Hepatocyte (in vitro differentiated cells): ENCODE measurements at places on chromosomes 2 and 18. TPM values are rescaled to one million over a fixed set of nuclear protein-coding genes. Genes with fewer than 3 reads are reported as not detected.

DNA sequence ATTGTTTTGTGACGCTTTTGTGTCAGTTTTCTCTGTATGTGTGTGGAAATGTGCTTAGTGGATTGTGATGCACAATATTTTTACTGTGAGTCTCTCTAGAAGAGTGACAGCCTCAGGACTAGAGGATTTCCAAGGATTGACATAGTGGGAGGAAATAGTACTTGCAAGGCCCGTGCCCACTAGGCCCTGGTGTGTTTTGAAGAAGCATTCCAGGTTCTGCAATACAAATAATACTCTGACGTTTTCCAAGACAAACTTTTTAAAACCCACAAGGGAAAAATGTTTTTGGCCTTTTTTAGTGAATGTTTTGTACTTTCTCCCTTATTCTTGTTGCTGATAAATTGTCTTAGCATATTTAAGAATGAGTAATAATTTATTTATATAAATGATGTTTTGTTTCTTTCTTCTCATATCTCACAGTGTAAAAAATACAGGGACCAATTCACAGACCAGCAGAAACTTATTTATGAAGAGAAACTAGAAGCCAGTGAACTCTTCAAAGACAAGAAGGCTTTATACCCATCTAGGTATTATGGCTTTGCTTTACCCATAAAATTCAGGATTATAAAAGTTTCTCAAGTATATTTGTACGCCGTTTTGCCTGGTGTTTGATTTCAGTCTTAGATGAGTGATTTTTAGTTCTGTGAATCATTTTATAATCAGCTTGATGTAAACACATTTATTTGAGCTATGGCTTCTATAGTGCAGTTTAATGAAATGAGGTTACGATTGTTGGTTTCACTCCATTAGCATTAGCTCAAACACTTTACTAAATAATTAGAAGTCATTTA is 165.6 kb downstream of the MYO1B start:
- no peak overlapping the region for H3K27ac ChIP-seq
- no peak for DNase-seq
- no peaks in the 10 kb centered on the region for H3K27me3 ChIP-seq
- H3K4me3 ChIP-seq: no peak overlapping the region
- no peaks in the 10 kb centered on the region for H3K4me1 ChIP-seq

- no peak overlapping the region for H3K4me3 ChIP-seq
- no peaks in the 10 kb centered on the region for H3K27me3 ChIP-seq
- no peak for DNase-seq
- H3K27ac ChIP-seq: no peak overlapping the region
These were observed 118.8 kb downstream of the FSHR start for GRCh38 chr2:49035481-49035880.

GRCh38 chr2:27884601-27885000 is 5.6 kb downstream of the RBKS start:
- H3K27ac ChIP-seq: no peak overlapping the region
- H3K36me3 ChIP-seq: no peaks in the 10 kb centered on the region
- no peaks in the 10 kb centered on the region for H3K27me3 ChIP-seq
- H3K4me1 ChIP-seq: no peaks in the 10 kb centered on the region
- no peak overlapping the region for H3K4me3 ChIP-seq

GRCh38 chr2:48589170-48589767 is 28.4 kb upstream of the GTF2A1L start:
- no peaks in the 10 kb centered on the region for H3K27me3 ChIP-seq
- DNase-seq: peak; percentile 47
- H3K4me1 ChIP-seq: no peaks in the 10 kb centered on the region
- H3K36me3 ChIP-seq: no peaks in the 10 kb centered on the region

Gene GKN2
- polyA plus RNA-seq: not detected in 2 replicates

Gene PHOSPHO2
- polyA plus RNA-seq: 8.5 and 8.7 TPM in 2 replicates

GRCh38 chr2:33372940-33373553 is 103.4 kb upstream of the RASGRP3 start:
- H3K4me3 ChIP-seq: no peak overlapping the region
- H3K27me3 ChIP-seq: no peaks in the 10 kb centered on the region
- H3K27ac ChIP-seq: no peak overlapping the region
- H3K4me1 ChIP-seq: no peaks in the 10 kb centered on the region

Gene SLC5A7
- not detected in 2 replicates for polyA plus RNA-seq

Gene LRRC30
- polyA plus RNA-seq: not detected in 2 replicates

- no peak for DNase-seq
- no peak overlapping the region for H3K4me3 ChIP-seq
- H3K36me3 ChIP-seq: no peaks in the 10 kb centered on the region
- peaks cover 6% of the 10 kb centered on the region for H3K4me1 ChIP-seq
- no peaks in the 10 kb centered on the region for H3K27me3 ChIP-seq
These were observed 30.8 kb upstream of the TMEM87B start for GRCh38 chr2:112024231-112024630.

Gene ABCG8
- 1.8 and 6.5 TPM in 2 replicates for polyA plus RNA-seq

DNA sequence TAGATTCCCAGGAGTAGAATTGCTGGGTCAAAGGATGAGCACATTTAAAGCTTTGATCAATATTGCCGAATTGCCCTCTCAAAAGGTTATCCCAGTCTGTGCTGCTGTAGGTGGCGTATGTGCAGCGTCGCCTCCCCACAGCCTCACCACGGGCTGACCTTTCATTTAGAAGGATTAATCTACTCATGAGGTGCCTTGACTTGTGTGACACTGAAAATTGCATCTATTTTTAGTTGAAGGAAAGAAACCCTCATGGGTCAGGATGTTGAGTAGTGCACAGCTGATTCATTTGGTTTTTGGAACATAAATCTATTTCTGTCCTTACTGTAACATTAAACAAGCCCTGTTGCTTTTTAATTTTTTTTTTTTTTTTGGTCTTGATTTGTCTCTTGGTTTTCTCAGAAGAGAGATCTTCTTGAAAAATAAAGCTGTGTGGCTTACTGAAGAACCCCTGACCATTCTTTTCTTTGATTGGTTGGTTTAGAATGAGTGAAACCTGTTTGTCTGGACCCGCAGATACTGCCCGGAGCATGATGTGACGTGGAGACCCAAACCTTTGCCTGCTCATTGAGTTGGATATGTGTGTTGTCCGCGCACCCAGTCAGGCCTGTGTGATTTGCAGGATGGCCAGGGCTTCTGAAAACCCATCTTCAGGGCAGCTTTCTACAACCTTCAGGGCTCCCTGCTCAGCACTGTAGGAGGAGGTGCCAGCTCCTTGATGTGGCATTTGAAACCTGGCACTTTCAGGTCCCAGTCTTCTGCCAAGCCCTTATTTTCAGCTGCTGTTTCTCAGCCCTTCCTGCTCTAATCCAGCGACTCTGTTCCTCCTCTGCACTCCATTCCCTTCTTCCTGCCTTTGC is 61.0 kb downstream of the LPIN1 start:
- no peak overlapping the region for H3K27ac ChIP-seq
- H3K27me3 ChIP-seq: no peaks in the 10 kb centered on the region
- H3K4me3 ChIP-seq: no peak overlapping the region
- no peaks in the 10 kb centered on the region for H3K4me1 ChIP-seq
- no peak for DNase-seq

DNA sequence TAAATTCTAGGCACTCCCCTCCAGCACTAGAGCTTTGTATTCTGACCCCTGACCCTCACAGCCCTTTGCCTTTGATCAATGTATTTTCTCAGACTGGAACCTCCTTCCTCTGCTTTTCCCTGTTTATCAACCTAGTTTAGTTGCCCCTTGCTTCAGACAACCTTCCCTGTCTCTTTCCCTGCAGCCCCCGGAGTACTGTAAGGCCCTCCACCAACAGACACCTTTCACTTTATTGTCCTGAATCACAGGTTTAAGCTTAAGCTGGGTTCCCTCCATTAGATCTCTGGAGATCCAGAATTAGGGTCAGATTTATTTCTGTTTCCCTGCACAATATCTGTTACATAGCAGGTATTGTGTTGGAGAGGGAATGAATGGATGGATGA is 140.2 kb downstream of the DDX1 start:
- no peaks in the 10 kb centered on the region for H3K27me3 ChIP-seq
- H3K36me3 ChIP-seq: no peaks in the 10 kb centered on the region
- no peak overlapping the region for H3K27ac ChIP-seq
- H3K4me1 ChIP-seq: peaks cover 49% of the 10 kb centered on the region
- no peak for DNase-seq

DNA sequence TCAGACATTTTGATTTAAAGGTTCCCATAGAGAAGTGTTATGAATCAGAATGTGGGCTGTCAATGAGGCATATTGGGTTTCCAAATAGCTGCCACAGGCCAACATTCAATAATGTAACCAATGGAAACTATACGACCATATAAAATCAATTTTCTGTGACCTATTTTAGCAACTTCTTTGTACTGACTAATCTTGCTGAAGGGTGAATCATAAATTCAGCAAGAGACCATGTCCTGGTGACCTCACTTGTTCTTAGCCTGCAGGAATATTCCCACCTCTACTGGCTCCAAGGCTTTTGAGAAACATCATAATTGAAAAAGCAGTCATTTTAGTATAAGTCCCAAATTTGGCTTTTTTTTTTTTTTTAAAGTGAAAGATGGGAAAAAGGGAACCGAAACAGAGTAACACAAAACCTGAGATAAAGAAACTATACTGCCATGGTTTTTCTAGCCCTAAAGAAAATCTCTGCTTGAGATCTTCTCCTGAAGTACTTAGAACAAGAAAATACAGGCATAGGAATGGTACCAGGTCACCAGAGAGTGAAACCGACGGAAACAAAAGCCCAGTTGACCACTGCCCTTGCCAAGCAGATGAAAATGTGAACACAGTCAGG is 32.1 kb downstream of the PLEKHM3 start:
- H3K4me1 ChIP-seq: no peaks in the 10 kb centered on the region
- DNase-seq: no peak
- no peak overlapping the region for H3K4me3 ChIP-seq
- no peaks in the 10 kb centered on the region for H3K36me3 ChIP-seq

Gene CFC1
- 16.9 and 28.4 TPM in 2 replicates for polyA plus RNA-seq

GRCh38 chr2:26610504-26611335 is 30.4 kb downstream of the CIB4 start:
- H3K27ac ChIP-seq: peak overlapping the region; percentile 86
- no peaks in the 10 kb centered on the region for H3K36me3 ChIP-seq
- peaks cover 82% of the 10 kb centered on the region for H3K4me1 ChIP-seq
- H3K27me3 ChIP-seq: no peaks in the 10 kb centered on the region
- no peak for DNase-seq
- no peak overlapping the region for H3K4me3 ChIP-seq

Gene LCT
- 0.51 and 1.0 TPM in 2 replicates for polyA plus RNA-seq

DNA sequence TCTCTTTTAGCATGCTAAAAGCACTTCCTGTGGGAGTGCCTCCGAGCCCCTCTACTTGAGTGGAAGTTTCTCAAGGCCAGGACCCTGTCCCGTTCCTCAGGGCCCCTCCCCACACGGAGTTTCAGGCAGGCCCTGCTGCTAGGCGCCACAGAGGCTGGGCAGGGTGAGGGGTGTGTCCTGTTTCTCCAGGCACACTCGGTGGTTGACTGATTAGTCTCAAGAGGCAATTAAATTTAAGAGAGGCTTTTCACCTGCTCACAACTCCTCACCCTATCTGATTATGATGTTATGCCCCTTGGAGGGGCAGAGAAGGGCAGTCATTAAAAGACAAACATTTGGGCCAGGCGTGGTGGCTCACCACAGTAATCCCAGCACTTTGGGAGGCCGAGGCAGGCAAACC is 160.8 kb upstream of the HAAO start:
- no peak overlapping the region for H3K4me3 ChIP-seq
- H3K27me3 ChIP-seq: no peaks in the 10 kb centered on the region
- no peak overlapping the region for H3K27ac ChIP-seq
- peaks cover 28% of the 10 kb centered on the region for H3K4me1 ChIP-seq

Gene NEUROD1
- polyA plus RNA-seq: 0.17 and 0.53 TPM in 2 replicates

DNA sequence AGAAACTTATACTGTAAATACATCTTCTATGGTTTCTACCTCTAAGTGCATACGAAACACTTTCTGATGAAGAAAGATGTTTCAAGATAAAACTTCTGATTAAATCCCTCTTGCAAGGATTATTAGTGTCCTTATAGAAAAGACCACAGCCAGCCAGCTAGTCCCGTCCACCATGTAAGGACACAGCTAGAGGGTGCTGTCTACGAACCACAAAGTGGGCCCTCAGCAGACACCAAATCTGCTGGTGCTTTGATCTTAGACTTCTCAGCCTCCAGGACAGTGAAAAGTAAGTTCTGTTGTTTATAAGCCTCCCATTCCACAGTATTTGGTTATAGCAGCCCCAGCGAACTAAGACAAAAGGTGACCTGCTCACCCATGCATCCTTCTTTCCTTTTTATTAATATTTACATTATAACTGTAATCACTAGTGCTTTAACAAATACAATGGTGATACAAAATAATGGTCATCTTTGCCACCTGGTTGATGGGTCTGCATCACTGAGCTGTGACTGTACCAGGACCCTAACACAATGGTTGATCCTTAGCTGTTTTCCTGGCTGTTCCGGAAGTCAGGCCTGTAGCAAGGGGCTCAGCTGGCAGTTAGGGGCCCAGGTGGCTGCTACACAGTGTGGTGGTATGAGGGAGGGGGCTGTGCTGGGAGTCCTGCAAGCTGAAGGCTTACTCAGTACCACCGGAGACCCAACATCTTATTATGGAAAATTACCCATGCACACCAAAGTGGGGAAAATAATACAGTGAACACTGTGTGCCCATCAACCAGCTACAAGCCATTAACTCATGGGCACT is 108.5 kb upstream of the SMAD7 start:
- H3K4me1 ChIP-seq: peaks cover 5% of the 10 kb centered on the region
- H3K27me3 ChIP-seq: no peaks in the 10 kb centered on the region
- H3K27ac ChIP-seq: no peak overlapping the region
- H3K36me3 ChIP-seq: no peaks in the 10 kb centered on the region

- H3K27ac ChIP-seq: peak overlapping the region; percentile 74
- no peak overlapping the region for H3K4me3 ChIP-seq
- no peaks in the 10 kb centered on the region for H3K27me3 ChIP-seq
- no peak for DNase-seq
- no peaks in the 10 kb centered on the region for H3K36me3 ChIP-seq
These were observed 107.0 kb downstream of the STRN start for GRCh38 chr2:36859366-36859792.

Gene MDH1B
- polyA plus RNA-seq: 0.35 and 0.67 TPM in 2 replicates

- H3K27me3 ChIP-seq: no peaks in the 10 kb centered on the region
- no peak for DNase-seq
- H3K36me3 ChIP-seq: no peaks in the 10 kb centered on the region
- H3K4me1 ChIP-seq: no peaks in the 10 kb centered on the region
- no peak overlapping the region for H3K27ac ChIP-seq
- no peak overlapping the region for H3K4me3 ChIP-seq
These were observed 189.1 kb downstream of the GBX2 start for GRCh38 chr2:235979037-235979436.

GRCh38 chr2:28666496-28667184 is 85.0 kb upstream of the PPP1CB start:
- H3K27ac ChIP-seq: peak overlapping the region; percentile 90
- H3K4me1 ChIP-seq: peaks cover 38% of the 10 kb centered on the region
- no peaks in the 10 kb centered on the region for H3K36me3 ChIP-seq
- DNase-seq: no peak

Gene TMEM237
- 26.9 TPM in 2 replicates for polyA plus RNA-seq

GRCh38 chr2:34570266-34570872 is 971.3 kb upstream of the FAM98A start:
- H3K27me3 ChIP-seq: no peaks in the 10 kb centered on the region
- peak; percentile 70 for DNase-seq
- H3K36me3 ChIP-seq: no peaks in the 10 kb centered on the region
- H3K27ac ChIP-seq: no peak overlapping the region
- no peaks in the 10 kb centered on the region for H3K4me1 ChIP-seq

GRCh38 chr2:218893349-218894150 is 12.9 kb downstream of the WNT10A start:
- no peak for DNase-seq
- H3K27ac ChIP-seq: no peak overlapping the region
- H3K27me3 ChIP-seq: peaks cover 54% of the 10 kb centered on the region
- H3K4me3 ChIP-seq: peak overlapping the region; percentile 36

Gene LHCGR
- 0.09 and 0.23 TPM in 2 replicates for polyA plus RNA-seq

Gene IMMT
- 67.9 and 70.7 TPM in 2 replicates for polyA plus RNA-seq

Gene MRPL33
- 311 and 315 TPM in 2 replicates for polyA plus RNA-seq

Gene NEB
- 0.75 and 3.4 TPM in 2 replicates for polyA plus RNA-seq
